Stimulated activated CD8-positive, alpha-beta memory T cell treated with anti-CD3 and anti-CD28 coated beads, Interleukin-2, amount 100 ng/mL, for 48 hours (primary cell): ENCODE measurements at places on chromosomes 13 and 19.

DNA sequence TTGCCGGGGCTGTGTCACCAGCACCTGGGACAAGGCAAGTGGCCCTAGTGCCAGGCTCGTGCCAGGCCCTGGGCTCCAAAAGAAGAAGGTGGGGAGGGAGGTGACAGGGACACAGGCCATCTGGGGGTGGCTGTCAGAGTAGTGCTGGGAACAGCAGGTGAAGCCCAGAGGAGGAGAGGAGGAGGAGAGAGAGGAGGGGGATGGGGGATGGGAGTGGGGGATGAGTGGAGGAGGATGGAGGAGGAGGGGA, 18.7 kb downstream of the LSM4 start:
- DNase-seq, result no peak

DNA sequence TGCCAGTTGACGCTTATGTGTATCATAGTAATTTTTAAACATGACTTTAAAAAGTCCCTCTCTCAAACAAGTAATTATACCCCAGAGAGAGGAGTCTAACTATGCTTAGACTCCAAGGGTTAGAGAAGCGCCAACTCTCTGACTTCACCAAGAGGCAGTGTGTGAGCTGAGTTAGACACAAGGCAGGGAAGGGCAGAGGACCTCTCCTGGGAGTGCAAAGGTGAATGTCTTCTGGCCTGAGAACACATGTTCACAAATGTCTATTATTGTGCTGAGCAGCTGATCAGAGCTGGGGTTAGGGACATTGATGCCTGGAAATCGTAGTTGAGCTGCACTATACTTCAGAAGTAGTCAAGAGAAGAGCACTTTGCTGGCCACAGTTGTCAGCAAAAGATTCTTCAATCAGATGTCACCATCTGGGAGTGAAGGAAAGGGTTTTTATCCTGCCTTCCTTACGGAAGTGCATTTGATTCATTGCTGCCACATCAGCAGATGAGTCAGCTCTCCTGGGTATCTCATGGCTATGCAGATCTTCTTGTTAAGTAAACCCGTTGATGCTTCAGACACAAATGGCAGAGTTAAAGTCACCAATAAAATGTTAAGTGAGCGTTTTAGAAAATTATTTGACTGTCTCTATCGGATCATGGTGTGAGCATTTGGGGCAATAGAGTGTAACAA, 283.2 kb upstream of the ARGLU1 start:
- no peak for DNase-seq

- DNase-seq, result no peak
Observed at GRCh38 chr13:109113427-109113826, 484.0 kb downstream of the MYO16 start.

- no peak for DNase-seq
Observed at GRCh38 chr19:29436591-29437103, 89.1 kb upstream of the VSTM2B start.

- no peak for DNase-seq
Observed at GRCh38 chr19:33704271-33704670, 82.5 kb downstream of the CHST8 start.

GRCh38 chr13:99266827-99267226, 8.6 kb upstream of the GPR18 start:
- no peak for DNase-seq

DNA sequence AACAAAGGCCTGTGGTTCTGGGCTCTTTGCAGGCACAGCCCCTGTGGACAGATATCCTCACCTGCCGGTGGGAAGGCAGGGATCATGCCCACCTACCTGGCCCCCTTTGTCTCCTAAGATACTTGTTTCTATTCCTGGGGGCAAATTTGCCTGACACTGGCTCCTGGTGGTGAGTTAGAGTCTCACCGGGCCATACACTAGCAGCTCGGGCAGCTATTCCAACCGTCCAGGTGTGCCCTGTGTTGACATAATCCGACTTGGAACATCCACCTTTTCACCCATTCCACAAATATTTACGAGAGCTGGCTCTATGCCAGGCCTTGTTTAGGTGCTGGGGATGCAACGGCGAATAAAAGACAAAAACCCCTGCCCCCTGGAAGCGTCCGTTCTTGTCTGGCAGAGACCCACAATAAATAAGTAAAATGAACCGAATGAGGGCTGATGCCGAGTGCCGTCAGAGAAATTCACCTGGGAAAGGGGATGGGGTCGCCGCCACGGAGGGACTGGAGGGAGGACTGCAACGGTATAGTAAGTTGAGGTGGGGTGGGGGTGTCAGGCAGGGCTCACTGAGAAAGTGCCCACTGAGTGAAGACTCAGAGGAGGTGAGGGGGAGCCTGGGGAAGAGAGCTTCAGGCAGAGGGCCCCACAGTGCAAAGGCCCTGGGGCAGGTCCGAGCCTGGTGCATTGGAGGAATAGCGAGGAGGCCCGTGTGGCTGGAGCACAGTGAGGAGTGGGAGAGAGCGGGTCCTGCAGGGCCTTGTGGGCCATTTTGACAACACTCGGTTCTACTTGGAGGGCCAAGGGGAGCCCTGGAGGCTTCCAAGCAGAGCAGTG, 43.2 kb upstream of the RANBP3 start:
- no peak for DNase-seq

DNA sequence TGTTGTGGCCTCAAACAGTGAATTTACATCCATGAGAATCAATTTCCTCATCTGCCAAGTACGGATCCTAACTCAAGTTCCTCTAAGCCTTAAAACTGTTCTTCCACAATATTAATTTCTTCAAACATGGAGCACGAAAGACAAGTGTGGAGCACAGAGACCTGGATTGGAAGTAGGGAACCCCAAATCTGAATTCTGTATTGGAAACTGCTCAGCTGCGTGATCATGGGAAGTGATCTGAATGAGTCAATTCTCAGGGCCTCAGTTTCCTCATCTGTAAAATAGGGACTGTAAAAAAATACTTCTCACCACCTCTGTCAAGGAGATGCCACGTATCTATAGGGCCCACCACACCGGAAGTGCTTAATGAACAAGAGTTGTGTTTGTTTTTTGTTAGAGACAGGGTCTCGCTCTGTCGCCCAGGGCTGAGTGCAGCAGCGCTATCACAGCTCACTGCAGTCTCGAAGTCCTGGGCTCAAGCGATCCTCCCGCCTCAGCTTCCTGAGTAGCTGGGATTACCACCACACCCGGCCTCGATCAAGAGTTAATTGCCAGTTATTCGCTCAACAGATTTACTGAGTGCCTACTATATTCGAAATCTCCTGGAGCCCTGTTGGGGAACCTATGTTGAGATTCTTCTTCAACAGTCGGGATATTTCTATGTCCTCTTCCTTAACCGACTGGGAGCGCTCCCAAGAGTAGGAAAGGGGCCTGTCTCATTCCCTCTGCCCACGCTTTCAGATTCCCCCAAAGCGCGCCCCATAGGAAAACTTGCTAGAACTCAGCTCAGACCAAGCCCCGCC, 1.6 kb downstream of the SERTAD3 start:
- no peak for DNase-seq

DNA sequence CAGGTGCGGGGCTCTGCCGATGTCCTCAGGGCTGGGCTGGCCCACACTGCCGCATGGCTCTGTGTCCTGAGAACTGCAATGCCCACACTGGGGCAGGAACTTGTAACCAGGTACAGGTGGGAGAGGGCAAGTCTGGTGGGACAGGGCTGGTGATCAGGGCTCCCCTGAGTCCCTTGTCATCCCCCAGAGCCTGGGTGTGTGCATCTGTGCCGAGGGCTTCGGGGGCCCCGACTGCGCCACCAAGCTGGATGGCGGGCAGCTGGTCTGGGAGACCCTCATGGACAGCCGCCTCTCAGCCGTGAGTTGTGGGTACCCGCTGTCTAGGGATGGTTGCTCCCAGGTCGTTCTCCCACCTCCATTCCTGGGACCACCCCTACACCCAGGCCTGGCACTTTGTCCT, 30.5 kb downstream of the MEGF8 start:
- no peak for DNase-seq

GRCh38 chr19:42411581-42412178, 15.5 kb downstream of the LIPE start:
- no peak for DNase-seq

DNA sequence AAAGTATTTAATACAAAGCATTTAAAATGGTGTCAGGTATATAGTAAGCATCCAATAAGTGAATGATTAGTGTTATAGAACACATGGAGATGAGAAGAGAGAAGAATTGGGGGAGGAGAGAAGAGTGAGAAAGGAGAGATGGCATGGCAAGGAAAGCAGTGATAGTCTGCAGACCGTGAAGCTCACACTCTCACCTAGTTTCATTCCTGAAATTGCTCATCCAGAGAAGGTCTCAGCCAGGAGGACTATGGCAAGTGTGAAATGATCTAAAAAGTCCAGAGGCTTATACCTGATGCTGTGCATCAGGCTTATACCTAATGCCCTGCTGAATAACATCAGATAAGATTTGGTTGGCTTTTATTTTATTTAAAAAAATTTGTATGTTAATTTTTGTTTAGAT, 351.6 kb upstream of the KLF12 start:
- no peak for DNase-seq

- peak; percentile 81 for DNase-seq
Observed at GRCh38 chr19:42121656-42122069, 10.6 kb downstream of the POU2F2 start.

GRCh38 chr19:49340069-49340864, 5.1 kb downstream of the CD37 start:
- DNase-seq, result no peak

DNA sequence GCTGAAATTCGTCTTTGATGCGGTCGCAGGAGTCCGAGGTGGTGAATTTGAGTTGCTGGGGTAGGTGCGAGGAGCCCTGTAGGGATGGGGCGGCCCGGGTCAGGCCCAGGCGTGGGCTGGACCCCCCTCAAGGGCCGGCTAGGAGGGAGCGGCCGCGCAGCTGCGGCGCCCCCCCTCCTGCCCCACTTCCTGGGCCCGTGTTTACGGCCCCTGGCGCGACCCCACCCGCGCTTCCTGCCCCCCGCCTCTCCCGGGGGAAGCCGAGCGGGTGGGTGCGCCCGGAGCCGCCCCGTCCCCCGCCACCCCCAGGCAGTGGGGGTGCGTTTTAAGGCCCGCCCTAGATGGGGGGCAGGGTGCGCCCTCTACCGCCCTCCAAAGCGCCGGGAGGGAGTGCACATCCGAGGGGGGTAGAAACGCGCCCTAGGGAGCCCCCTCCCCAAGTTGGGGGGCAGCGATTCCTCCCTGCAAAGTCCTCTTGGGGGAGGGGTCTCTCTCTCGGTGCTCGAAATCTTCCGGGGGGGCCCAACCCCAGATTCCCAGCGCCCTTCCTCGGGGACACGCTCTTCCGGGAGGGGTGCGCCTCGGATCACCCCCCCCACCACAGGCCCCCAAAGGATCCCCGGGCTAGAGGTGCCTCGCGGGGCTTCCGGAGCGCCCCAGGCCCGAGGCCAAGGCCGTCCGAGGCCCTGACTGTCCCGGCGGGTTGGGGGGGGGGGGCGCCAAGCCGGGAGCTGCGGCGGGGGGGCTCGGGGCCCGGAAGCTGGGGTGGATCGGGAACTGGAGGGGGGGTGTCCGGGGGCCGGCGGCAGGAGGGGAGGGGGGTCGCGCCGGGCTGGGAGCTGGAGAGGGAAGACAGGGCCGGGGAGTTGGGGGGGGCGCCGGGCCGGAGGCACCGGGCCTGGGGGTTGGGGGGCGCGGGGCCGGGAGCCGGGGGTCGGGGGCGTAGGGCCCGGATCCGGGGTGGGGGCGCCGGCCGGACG, 823 bp downstream of the TLE5 start:
- DNase-seq, result no peak

DNA sequence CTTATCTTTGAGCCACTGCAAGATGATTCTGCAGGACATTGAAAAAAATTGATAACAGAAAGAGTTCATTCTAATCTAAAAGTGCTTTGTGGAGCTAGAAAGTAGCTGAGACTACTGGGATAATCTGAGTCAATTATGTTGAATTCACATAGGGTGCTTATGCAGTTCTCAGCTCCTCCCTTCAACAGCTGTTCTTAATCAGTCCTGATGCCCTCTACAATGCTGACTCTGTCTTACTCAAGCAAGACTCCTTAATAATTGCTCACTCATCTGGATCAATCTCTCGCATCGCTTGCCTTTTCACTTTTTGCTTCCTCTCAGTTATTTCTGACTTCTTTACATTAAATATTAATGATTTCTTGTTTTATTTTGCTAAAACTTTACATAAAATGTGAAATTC, 182.1 kb downstream of the PCDH17 start:
- DNase-seq, result no peak

- no peak for DNase-seq
Observed at GRCh38 chr13:95494082-95494681, 58.3 kb upstream of the CLDN10 start.

GRCh38 chr13:110409581-110409992, 102.5 kb downstream of the COL4A2 start:
- DNase-seq, result no peak

GRCh38 chr13:30877335-30877734, 28.7 kb upstream of the MEDAG start:
- no peak for DNase-seq

DNA sequence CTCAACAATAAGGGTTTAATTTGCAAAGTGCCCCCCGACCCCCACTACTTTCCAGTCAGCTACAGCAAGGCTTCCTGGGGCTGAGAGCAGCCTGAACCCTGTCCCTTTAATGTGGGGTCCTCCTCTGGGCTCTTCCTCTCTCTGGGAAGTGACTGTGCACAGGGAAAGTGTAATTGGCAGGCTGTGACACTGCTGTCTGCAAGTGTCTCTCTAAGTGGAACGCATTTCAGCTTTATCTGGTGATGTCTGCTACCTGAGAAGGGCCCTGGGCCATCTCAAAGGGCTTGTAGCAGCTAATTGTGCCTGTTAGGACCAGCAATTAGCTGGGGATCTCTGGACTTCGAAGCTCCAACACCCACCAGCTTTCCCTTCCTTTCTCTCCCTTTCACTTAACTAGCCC, 406.6 kb downstream of the TSHZ3 start:
- no peak for DNase-seq

GRCh38 chr19:5697022-5697889, 7.2 kb downstream of the RPL36 start:
- DNase-seq, result no peak

- no peak for DNase-seq
Observed at GRCh38 chr19:1923319-1923718, 17.7 kb upstream of the CSNK1G2 start.

- DNase-seq, result no peak
Observed at GRCh38 chr19:2167896-2168618, 4.3 kb downstream of the DOT1L start.

DNA sequence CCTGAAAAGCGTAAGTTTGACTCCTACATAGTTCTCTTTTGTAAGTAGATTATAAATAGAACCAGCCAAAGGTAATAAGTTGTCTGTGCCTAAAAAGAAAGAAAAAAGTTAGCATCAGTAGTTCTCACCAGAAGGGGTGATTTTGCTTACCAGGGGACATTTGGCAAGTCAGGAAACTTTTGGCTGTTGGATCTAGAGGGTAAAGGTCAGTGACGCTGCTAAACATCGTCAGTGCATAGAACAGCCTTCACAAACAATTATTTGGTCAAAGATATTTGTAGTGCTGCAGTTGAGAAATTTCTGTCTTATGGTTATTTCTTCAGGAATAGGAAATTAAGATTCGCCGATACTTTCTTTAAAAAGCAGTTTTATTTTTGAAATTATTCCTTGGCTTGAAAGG, 2.0 kb downstream of the USPL1 start:
- no peak for DNase-seq

GRCh38 chr19:53254411-53255341, at the start of gene ZNF677:
Gene ZNF677, minus strand, starts transcription at chr19:53254873. Its CDS starts 3,323 bp downstream, at chr19:53251550.
- DNase-seq, result peak; percentile 69
